ENCODE measurements at places on chromosomes 3 and 15.
A peak's percentile ranks its signal among the peaks of the same experiment; 100 is the strongest.

DNA sequence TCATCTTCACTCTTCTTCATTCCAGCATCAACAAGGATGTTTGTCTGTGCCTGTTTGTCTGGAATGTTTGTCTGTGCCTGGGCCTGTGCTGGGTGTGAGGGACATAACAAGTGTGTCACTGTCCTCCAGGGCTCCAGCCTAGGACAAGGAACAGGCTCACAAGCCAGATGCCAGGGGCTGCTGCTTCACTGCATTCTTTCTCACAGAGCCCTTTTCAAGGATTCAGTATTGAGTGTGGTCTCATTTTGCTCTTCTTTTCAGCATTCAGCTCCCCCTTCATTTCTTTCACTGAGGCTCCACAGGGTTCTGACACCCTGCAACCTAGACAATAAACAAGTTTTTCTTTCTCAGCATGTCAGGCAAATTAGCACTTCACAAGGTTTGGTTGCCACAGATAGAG lies 43.6 kb upstream of the KY start:
- no peak for DNase-seq

GRCh38 chr3:171412054-171412453 lies 48.2 kb downstream of the TNIK start:
- no peak for DNase-seq

DNA sequence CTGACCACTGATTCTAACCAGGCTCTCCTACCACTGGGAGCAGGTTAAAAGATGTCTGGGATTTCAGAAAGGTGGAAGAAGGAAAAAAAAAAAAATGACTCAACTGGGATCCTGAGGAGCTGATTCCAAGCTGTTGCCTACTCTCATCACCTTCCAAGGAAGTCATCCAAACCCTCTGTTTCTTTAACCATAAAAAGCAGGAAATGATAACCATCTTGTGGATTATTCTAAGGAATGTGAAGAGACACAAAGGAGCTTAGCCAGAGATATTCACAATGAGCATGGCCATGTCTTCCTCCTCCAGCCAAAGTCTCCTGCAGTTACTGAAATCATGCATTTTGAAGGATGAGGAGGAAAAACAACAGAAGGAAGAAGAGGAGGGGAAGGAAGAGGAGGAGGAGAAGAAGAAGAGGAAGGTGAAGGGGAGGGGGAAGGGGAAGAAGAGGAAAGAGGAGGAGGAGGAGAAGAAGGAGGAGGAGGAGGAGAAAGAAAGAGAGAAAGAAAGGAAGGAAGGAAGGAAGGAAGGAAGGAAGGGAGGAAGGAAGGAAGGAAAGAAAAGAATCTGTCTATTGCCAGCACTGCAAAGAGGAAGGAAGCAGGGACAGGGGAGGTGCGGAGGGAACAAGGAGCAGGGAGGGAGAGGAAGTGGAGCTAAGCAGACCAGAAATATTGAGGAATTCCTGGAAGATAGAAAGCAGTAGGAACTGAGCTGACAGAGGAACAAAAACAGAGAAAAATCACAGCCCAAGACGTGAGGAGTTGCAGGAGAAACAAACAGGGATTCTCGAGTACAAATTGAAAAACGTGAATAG lies 229.2 kb downstream of the UACA start:
- no peak for DNase-seq

DNA sequence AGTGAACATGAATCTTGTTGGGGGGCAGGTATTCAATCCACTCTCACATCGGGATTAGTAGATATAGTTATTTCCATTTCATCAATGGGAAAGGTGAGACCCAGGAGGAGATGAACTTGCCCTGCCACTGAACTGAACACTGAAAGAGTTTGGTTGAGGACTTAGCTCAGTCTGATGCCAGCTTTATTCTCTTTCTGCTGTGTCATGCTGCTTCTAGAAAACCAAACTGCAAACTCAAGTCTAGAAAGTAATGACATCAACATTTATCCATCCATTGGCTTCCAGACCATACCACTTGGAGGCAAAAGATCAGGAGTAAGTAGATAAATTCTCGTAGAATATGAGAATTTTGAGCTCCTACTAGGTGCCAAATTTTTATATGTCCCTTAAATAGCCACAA lies 288.0 kb upstream of the CTNNB1 start:
- DNase-seq: no peak

GRCh38 chr3:46893763-46894162 lies 16.2 kb downstream of the PTH1R start:
- no peak for DNase-seq

GRCh38 chr3:100329800-100330489 lies 4.6 kb upstream of the NIT2 start:
- DNase-seq: no peak

- no peak for DNase-seq
Observed at GRCh38 chr15:43516801-43517353, 531 bp upstream of the MAP1A start.

- no peak for DNase-seq
Observed at GRCh38 chr15:58114812-58115211, 23.4 kb upstream of the AQP9 start.

- no peak for DNase-seq
Observed at GRCh38 chr3:45026957-45027356, 854 bp downstream of the CLEC3B start.

GRCh38 chr15:49900006-49900902 lies 218.8 kb downstream of the ATP8B4 start:
- no peak for DNase-seq

- DNase-seq: peak; percentile 82
Observed at GRCh38 chr3:129560911-129561594, 18.1 kb downstream of the H1-8 start.

GRCh38 chr3:195208183-195208582 lies 62.8 kb downstream of the XXYLT1 start:
- peak; percentile 7 for DNase-seq

DNA sequence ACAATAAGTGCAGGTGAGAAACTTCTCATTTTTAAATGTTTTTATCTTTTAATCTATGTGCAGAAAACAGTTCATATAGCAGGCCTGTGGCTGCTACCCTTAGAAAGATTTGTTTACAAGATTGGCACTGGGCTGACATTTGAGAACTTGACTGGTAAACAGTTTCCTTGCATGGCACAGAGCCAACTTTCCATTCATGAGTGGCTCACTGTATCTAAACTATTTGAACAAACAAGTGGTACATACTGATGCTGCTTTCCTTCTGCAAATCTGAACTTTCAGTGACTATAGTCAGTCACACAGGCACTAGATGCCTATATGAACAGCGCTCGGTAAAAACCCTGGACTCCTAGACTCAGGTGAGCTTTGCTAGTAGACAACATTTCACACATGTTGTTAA lies 6.3 kb upstream of the GTPBP8 start:
- no peak for DNase-seq

- no peak for DNase-seq
Observed at GRCh38 chr3:14391033-14391432, 11.4 kb upstream of the SLC6A6 start.

- DNase-seq: no peak
Observed at GRCh38 chr3:46858456-46858855, 4.8 kb downstream of the MYL3 start.

DNA sequence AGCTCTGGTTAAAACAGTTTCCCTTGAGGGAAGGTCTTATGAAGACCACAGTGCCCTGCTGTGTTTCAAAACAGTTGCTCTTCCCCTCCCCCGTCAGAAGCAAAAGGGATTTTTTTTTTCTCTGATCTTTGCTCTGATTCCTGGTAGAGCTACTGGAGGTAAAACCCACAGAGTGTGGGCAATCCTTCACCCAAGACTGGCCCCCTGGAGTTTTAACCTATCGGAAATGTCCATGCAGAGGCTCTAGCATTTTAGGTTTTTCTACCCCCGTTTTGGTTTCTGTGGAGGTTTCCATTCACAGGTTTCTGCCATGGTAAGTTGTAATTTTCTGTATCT lies 27.7 kb downstream of the GRM2 start:
- DNase-seq: no peak

DNA sequence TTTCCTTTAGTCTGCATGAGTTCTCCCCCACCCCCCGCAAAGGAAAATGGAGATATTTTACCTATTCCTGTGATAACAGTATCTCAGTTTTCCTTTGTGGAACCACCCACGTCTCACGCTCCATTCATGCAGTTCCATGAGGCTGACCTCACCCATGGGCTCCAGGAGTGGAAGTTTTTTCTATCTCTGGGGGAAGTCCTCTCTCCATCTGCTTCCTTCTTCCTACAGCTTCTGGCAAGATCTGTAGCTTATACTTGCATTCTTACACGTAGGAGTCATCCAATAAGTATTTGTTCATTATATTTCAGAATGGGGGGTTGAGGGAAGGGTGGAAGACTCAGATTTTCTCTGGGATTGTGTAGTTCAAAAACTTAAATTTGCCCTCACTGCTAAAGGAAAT lies 5.8 kb upstream of the GLCE start:
- no peak for DNase-seq
